AG09309 (cell line): ENCODE measurements at places on chromosomes 7 and 10.
A peak's percentile ranks its signal among the peaks of the same experiment; 100 is the strongest.

GRCh38 chr10:73131913-73132686 lies 21.8 kb downstream of the NUDT13 start:
- DNase-seq: no peak

- no peak for DNase-seq
Observed at GRCh38 chr7:132118641-132119040, 457.6 kb downstream of the PLXNA4 start.

DNA sequence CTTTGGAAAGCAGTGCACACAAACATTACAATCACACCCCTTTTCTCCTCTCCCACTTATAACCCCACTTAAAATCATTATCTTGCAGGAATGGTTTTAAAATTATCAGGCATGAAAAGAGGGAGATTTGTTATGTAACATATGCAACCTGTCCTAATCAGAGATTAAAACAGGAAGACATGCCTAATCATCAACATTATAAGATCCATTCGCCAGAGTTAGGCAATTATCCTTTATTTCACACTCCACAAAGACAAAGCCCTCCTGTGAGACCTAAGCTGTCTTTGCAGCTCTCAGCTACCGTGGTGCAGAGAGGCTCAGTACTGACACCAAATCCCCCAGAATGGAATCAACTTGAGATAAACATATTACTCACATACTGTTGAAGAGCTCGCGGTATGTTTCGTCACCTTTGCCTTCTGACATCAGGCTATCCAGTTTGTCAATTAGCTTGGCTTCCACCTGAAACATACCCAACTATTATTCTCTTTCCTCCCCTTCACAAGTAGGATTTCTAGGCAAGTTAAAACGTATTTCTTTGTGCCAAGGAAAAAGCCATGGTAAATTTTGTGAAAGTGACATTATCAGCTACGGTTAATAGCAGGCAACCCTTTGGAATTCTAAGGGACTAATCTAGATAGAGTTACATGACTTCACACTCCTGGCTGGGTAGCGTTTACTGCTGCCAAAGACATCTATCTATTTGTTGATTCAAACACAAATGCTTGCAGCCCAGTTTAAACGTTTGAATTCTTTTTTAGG lies 226.2 kb upstream of the IMMP2L start:
- no peak for DNase-seq

GRCh38 chr10:34655286-34656170 lies 159.6 kb downstream of the PARD3 start:
- peak; percentile 45 for DNase-seq

DNA sequence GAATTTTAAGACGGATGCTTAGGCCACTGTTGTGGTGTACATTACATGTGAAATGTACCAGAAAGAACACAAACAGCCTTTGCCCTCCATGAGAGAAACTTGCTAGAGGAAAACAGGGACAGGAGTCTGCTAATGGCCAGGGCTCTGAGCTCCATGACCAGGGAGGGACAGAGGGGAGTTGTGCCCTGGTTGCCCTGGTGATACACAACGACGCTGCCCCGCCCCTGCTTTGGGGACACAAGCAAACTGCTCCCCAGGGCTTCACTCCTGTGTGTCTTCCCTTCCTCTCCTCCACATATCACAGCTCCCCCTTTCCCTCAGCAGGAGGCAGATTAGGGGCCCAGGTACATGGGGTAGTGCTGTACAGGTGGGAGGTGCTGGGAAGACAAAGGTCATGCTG lies 36.2 kb downstream of the AMPH start:
- no peak for DNase-seq

DNA sequence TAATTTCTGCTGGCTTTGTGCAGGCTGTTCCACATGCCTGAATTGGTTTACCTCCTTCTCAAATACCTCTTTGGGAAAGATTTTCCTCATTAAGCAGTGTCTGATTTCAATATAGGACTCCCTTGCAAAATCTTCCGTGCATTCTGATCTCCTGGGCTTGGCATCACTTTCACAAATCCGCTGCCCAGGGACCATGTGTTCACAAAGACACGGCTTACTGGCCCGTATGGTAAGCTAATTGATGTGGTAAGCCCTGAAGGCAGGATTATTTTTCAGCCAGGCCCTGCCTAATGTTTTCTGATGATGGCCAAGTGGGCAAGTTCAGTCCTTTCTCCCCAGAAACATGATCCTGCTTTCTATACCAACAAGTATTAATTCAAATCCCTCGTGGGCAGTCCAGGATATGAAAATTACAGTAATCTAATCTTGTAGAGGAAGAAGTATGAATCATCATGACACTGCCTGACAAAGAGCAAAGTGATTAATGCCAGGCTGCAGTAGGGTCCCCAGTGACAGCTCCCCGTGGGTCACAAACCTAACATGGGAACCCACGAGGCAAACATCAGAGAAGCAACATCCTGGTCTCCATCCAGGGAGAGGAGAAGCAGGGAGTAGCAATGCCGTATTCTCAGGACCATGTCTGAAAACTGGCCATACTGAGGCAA lies 11.6 kb upstream of the SVIL start:
- peak; percentile 78 for DNase-seq

GRCh38 chr10:42781893-42782445 lies 626 bp upstream of the BMS1 start:
- no peak for DNase-seq

- DNase-seq: no peak
Observed at GRCh38 chr7:83648464-83649241, at the start of gene SEMA3E. Gene SEMA3E, minus strand, starts transcription at chr7:83649139.

DNA sequence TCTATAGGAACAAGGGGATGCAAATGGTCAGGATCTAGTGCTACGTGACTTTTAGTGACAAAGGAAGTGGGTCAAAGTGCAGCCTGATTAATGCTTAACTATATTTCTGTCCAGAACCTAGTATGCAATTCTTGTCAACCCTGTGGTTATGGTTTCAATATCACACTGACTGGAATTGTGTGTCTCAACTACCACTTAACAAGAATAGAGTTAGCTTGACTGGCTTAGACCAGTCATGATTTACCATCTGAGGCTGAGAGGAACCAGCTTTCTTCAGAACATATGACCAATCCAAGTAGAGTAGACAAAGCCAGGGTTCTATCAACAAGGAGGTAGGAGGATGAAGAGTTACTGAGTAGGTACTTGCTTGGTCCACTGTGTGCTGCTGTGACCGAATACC lies 54.4 kb downstream of the MYPN start:
- DNase-seq: no peak

DNA sequence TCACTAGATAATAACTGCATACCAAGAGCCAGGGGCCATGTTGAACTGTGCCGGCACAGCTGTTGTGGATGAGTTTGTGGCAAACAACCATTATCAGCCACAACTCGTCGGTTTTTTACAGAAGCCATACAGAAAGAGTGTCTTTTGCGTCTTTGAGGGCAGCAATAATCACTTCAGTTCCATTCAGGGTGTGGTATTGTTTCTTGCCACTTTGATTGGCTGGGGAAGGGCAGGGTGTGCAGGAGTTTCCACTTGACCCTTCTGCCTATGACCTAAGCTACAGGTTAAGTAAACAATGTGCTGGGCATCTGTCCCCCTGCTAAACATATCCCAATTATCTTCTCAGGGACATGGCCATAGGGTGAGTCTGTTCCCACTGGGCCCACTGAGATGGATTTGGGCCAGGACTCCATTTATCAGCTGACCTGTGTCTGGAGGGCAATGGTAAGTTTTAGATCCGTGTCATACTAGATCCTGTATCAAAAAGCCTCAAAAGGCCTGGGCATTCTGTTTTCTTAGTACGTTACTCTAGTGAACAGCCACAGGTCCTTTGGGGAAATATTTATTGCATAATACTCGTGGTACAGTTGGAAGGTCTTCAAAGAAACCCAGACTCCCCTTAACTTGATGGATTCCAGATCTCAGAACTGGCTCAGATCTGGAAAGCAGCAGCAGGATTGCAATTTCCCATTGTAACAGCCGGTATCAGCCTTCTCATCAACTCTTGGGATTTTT lies 15.9 kb downstream of the ZNF3 start:
- no peak for DNase-seq

DNA sequence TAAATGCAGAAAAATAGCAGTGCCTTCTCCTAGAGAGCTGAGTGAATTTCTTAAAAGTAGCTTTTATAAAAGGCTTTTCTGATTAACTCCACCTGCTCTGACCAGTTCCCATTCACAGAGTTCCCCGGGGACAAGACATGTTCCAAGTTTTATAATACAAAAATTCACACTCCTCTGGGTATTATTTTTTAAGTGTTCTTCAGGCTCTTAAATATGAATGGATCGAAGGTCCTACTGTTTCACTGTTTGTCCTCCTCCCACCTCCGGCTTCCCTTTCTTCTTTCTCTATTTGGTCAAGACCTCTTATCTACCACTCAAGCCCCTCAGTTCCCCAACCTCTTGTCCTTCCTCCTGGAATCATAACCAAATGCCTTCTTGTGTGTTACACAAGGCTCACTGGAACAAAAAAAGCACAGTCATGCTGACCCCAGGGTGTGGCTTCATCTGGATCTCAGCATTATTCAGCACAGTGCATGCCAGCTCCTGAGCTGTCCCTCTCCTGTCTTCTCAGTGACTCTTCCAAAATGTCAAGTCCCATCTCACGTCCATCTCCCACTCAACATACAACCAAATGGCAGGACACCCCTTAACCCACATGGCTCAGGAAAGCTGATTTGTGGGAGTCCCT lies 222.4 kb downstream of the SORCS1 start:
- DNase-seq: no peak

- no peak for DNase-seq
Observed at GRCh38 chr10:80277567-80278250, 11.7 kb downstream of the MAT1A start.

DNA sequence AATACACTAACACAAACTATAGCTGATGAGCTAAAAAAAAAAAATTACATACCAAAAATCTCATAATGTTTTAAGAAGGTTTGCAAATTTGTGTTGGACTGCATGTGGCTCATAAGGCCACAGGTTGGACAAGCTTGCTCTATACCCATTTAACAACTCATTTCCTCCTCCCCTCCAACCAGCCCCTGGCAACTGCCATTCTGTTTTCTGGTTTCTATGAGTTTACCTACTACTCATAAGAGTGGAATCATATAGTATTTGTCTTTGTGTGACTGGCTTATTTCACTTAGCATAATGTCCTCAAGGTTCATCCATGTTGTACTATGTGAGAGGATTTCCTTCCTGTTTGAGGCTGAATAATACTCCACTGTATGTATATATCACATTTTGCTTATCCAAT lies 100.4 kb upstream of the ARHGAP21 start:
- no peak for DNase-seq

- DNase-seq: no peak
Observed at GRCh38 chr10:17561111-17561510, 56.1 kb downstream of the HACD1 start.

DNA sequence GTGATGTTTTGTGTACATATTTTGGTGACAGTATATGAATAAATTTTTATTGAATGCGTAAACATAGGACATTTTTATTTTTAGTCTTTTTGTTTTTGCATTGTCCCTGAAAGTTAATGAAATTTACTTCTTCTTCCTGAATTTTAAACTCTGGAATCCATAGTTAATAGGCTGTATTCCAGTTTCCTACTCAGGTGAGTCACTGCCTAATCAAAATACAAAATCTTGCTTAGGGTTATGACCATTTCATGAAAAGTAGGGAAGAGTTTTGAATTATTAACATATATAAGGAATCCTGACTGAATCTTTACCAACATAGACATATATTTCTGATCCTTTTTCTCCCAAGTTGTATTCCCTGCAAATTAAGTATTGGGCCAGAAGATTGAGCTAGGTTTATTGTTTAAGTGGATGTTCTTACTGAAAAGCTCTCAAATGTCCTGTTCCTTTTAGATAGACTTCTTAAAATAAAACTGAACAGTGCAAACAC lies 2.6 kb downstream of the CREM start:
- no peak for DNase-seq

- DNase-seq: no peak
Observed at GRCh38 chr7:117010375-117011133, 57.3 kb downstream of the ST7 start.

GRCh38 chr7:29365423-29365822 lies 170.8 kb downstream of the CHN2 start:
- DNase-seq: no peak

DNA sequence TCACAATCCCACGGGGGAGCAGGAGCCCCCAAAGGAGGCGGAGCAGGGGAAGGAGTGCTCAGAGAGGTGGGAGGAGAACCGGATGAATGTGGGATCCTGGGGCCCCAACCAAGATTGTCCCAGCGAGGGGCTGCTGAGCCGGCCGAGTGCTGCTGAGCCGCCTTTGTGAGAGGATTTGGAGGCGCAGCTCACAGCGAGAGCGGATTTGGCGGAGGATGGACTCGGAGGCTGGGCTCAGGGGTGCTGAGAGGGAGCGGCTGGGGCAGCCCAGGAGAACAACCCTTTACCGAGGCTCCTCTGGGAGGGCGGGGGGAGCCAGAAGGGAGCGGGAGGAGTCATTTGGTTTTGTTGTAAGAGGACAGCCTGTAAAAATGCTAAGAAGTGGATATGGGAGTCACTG lies 23.0 kb downstream of the GHRHR start:
- no peak for DNase-seq

- no peak for DNase-seq
Observed at GRCh38 chr7:1114505-1114904, 26.6 kb downstream of the GPER1 start.

DNA sequence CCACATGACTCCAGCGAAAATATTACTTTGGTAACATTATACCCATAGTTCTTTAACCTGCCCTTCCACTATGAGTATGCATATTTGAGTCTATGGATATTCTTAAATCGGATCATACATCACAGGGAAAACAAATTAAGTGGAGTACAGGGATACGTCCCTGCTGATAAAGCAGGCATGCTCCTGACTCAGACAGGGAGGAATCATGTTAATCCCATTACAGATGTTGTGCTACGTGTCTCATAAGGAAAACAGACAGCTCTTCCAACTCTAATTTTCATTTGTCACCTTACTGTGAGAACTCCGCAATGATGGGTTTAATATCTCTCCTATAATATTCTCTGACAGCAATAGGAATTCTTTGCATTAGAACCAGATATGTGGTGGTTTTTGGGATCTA lies 469.5 kb upstream of the POM121L12 start:
- DNase-seq: no peak

DNA sequence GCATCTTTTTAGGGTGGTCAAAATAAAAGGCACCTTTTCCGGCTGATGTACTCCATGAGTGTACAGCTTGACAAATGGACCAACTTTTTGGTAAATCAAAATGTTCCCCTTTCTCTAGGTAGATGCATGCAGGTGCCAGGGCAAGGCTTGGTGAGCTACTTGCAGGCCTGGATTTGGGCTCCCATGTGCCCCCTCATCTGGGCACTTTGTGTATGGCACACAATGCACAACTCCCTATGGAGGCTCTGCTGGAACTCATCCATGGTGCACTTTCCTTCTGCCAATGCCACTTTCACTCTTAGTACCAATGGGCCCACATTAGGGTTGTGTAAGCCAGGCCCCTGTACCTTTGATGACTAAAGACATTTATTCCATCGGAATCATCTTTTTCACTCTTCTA lies 300.8 kb downstream of the SDHAF3 start:
- DNase-seq: no peak
